ENCODE measurements at places on chromosomes 1 and 21.

DNA sequence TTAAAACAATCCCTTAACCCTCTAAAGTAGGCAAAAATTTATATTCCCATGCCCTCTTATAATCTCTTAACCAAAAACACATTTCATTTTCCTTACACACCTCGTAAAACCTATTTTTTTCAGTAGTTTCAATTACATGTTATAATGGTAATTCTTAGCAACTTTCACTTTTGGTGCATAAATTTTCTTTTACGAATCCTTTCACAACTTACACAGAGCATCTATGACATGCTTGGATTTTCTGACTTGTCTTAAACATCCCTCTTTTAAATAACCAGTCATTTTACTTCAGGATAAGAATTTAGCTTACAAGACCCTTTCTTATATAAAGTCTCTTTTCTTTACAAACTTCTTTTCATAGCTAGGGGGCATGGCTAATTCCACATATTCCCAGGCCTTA is 8.9 kb upstream of the MRPL55 start:
- no peak for DNase-seq

GRCh38 chr1:188427642-188428041 is 1598.9 kb downstream of the PLA2G4A start:
- no peak for DNase-seq

DNA sequence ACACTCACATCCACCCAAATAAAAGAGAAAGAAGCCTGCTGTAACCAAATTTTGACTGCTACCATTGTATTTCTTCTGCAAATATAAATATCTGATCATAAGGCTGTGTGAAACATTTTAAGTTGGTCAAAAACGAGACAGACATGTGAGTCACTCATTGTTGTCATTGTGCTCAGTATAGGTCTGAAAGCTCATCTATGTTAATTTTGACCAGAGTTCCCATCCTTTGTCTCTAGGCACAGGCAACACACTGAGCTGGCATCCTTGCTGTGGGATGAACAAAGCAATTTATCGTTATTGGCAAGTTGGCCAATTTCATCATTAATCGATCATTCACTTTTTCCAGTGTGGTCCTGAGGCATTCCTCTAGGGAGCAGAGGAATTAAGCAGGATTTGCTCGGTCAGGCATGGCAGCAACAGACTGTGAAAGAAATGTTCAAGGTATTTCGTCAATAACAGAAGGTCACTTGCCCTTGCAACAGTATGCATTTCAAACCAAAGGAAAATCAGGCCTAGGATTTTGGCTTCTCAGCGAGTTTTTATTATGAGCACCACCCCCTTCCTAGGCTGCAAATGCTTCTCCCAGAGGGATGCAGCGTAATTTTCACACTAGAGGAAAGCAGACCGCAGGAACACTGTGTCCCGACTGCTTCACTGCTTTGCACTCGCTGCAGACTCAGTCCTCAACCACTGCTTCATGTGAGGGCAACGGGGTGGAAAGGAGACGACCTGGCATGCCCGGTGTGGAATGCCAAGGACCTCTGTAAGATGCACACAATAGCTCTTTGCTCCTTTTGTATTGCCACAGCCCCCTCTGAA is 87.9 kb upstream of the SMYD2 start:
- DNase-seq: no peak

DNA sequence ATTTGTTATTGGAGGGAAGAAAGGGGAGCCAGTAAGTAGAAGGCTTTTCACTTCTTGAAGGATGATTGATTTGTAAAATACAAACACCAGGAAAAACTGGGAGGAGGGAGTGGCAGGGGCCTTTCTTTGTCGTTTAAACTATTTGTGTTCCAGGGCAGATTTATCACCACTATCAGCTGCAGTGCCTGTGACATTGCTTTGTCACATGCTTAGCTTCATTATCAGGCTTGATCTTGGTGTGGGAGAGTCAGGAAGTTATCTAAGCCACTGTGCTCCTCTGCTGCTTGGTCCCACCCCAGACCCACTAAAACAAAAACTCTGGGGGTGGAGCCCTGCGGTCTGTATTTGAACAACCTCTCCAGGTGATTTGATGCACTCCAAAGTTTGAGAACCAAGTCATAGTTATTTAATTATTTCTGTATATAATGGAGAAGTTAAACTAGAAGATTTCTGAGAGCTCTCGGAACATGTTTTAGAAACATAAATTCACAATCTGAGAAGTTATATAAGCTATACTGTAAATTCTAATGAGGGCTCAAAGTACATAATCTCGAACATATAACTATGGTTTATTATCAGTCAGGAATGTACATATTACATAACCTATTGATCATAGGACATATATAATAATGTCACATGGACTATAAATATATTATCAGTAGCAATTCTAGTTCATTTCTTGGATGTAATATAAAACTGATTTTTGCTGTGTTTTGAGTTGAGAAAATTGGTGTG is 87.9 kb downstream of the CDC14A start:
- no peak for DNase-seq

- DNase-seq: peak; percentile 55
Observed at GRCh38 chr1:119080586-119080985, 59.9 kb downstream of the WARS2 start.

DNA sequence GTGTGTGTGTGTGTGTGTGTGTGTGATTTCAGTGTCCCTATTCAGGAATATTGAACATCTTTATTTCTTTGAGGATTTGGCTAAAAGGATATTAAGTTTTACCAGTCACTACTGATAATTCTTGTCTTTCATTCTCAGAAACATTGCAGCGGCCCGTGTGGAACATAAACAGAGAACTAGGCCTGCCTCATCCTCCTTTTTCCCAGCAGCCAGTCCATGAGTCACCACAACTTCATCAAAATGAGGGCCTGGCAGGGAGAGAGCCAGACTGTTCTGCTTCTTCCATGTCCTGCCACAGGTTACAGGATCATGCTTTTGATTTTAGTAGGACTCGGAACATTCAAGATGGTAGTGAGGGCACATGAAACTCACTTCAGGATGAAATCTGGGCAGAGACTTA is 50.7 kb downstream of the LRIG2 start:
- no peak for DNase-seq

DNA sequence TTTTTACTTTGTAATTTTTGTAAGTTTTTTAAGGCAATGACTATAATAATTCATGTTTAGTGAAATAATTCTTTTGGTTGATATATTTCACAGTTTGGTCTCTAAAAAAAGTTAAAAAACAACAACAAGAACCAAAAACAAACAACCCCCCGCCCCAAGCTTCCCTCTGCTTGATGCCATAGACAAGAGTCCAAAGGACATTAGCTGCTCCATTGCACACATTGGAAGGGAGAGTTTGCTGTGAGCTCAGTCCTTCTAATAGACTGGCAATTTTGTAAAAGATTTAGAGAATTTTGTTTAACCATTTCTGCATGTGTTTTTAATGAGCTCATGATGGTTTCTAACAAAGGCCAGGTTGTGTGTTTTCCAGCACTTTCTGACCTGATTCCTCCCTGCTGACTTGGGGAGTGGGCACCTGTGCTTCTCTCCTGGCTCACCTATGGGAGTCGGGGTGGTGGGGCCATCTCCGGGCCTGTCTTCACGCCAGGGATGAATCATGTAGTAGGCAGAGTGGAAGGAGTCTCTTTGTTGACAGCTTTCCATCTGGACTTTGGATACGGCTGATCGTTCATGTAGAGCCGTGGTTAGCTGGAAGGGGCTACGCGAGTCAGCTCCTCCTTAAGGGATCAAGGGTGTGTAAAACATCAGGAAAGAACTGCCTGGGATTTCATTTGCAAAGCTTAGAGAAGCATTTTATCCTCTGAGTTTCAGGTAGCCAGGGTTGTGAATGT is 14.1 kb downstream of the ZBTB18 start:
- DNase-seq: peak; percentile 92

- DNase-seq: no peak
Observed at GRCh38 chr1:172638885-172639831, 19.7 kb upstream of the FASLG start.

DNA sequence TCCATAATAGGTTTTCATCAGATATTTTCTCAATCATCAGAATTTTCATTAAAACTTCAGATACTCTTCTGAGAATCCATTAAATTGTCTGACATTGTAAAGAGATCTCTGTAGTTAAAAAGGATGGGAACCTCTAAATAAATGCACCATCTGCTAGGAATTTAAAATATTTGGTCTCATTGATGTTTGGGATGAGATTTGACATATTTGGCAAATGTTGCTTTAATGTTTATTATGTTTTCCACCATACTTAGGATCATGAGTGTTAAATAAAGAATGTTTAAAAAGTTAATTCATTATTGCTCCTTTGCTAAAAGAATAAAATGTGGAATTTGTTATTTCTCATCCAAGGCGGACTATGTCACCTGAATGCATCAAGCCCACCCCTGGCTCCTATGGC is 85.5 kb upstream of the VANGL1 start:
- DNase-seq: no peak

- DNase-seq: no peak
Observed at GRCh38 chr1:153805042-153805745, 30.0 kb downstream of the SLC27A3 start.

GRCh38 chr21:31191553-31191952 is 152.5 kb downstream of the TIAM1 start:
- DNase-seq: no peak

DNA sequence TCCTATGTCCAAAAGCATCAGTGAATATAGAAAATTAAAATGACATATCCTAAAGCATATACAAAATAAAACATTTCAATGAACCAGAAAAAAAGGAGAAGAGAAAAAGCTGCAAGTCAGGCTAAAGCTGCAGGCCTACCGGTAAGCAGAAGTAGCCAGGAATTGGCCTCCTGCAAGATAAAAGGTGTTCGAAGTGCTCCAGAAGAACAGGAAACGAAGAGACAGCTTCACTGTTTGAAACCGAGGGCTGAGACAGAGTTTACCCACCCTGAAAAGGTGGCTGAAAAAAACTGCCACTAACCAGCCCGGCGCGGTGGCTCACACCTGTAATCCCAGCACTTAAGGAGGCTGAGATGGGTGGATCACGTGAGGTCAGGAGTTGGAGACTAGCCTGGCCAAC is 37.4 kb downstream of the NSL1 start:
- no peak for DNase-seq

- DNase-seq: no peak
Observed at GRCh38 chr1:84585803-84586202, 11.6 kb upstream of the CTBS start.

GRCh38 chr1:230391776-230392535 is 34.2 kb downstream of the PGBD5 start:
- DNase-seq: no peak

- DNase-seq: no peak
Observed at GRCh38 chr1:230148768-230149469, 81.9 kb downstream of the GALNT2 start.

- no peak for DNase-seq
Observed at GRCh38 chr1:192830595-192831246, 21.9 kb downstream of the RGS2 start.

DNA sequence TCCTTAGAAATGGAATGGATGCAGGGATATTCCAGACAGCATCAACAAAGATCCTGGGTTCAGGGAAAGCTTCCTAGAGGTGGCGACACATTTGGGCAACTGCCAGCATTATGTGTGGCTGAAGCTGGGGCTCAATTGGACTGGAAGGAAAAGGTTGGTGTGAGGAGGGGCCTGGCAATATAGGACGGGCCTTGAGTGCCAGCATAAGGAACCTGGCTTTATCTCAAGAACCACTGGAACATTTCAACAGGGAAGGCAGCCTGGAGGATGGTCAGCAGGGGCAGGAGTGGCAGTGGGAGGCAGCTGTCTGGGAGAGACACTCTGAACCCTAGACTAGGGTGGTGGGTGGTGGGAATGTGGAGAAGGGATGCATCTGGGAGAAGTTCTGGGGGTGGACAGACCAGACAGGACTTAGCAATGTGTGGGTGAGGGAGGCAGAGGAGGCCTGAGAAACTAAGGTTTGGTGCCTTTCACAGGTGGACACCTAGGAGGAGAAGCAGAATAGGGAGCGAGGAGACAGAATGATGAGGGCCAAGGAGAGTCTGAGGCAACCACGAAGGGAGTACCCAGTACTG is 3.5 kb downstream of the SH3BGRL3 start:
- DNase-seq: no peak

DNA sequence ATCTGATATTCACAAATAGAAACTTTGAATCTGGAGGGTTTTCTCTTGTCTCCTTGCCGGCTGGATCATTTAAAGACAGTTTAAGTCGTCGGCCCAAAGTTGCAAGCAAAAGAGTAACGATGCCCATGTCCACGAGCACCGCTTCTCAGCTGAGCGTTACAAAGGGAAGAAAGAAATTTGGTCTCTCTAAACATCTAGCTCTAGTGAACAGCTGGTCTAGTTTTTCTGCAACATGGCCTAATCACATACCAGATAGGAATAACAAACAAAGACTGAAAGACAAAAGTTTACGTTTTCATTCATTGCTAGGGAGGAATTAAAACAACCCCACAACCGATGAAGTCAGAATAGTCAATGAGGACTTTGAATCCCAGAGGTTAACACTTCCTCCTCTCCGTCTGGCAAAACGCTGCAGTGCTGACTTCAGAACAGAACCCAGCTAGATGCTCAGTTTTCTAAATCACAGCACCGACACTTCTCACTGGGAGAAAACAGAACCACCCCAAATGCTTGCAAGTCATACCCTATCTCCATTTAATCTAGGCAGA is 69.4 kb downstream of the NTPCR start:
- DNase-seq: no peak

DNA sequence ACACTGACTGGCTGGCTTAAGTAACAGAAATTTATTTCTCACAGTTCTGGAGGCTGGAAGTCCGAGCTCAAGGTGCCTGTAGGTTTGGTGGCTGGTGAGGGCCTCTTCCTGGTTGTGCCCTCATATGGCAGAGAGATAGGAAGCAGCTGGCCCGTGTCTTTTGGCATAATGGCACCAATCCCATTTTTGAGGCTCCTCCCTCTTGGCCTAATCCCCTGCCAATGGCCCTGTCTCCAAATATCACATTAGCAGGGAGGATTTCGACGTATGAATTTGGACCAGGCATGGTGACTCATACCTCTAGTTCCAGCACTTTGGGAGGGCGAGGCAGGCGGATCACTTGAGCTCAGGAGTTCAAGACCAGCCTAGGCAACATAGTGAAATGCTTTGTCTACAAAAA is 37.4 kb downstream of the AGPAT3 start:
- DNase-seq: peak; percentile 15

- no peak for DNase-seq
Observed at GRCh38 chr1:166814611-166815010, 24.7 kb upstream of the POGK start.

GRCh38 chr1:184053881-184054280 is 2.4 kb downstream of the TSEN15 start:
- no peak for DNase-seq

GRCh38 chr21:36169470-36170128 is 13.0 kb downstream of the DOP1B start:
- DNase-seq: no peak

Measured in NCI-H446 (cell line).